ENCODE measurements at places on chromosomes 13 and 19.

- no peak for DNase-seq
Measured at GRCh38 chr13:23392925-23393645, 40.4 kb downstream of the SACS start.

- no peak for DNase-seq
Measured at GRCh38 chr13:110820322-110820721, 94.5 kb downstream of the ANKRD10 start.

DNA sequence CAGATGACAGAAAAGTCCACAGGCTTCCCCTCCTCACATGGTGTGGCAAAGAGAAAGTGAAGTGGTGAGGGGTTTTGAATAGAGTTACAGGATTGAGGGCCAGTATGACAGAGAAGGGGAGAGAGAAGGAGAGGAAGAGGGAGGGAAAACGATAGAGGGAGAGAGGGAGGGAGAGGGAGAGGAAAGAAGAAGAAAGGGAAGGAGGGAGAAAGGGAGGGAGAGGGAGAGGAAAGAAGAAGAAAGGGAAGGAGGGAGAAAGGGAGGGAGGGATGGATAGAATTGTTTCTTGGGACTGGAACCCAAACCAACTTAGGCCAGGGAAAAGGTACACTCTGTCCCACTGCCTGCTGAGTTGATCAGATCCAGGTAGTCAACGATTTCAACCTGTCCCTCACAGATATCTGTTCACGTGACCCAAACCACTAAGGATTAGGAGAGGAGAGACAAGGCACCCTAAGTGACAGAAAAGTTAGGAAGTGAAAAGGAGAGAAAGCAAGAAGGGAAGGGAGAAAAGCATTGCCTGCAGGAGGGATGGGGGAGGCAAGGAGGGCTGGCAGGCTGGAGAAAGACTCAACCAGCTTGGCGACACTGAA is 8.1 kb upstream of the IGFL3 start:
- no peak for DNase-seq

GRCh38 chr13:95471960-95472359 is 80.6 kb upstream of the CLDN10 start:
- DNase-seq = no peak

DNA sequence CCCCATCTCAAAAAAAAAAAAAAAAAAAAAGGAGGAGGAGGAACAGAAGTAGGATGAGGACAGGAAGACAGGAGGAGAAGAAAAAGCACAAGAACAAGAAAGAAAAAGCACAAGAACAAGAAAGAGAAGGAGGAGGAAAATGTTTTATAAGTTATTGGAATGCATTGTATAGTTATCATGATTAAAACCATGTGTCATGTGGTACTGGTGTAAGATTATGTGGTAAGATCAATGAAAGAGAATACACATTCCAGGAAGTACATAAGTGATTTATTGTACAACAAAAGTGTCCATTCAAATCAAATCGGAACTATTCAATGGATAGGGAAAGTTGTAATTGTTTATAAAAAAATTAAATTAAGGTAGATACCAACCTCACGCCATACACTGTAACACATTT is 167.7 kb downstream of the MZT1 start:
- DNase-seq = no peak

DNA sequence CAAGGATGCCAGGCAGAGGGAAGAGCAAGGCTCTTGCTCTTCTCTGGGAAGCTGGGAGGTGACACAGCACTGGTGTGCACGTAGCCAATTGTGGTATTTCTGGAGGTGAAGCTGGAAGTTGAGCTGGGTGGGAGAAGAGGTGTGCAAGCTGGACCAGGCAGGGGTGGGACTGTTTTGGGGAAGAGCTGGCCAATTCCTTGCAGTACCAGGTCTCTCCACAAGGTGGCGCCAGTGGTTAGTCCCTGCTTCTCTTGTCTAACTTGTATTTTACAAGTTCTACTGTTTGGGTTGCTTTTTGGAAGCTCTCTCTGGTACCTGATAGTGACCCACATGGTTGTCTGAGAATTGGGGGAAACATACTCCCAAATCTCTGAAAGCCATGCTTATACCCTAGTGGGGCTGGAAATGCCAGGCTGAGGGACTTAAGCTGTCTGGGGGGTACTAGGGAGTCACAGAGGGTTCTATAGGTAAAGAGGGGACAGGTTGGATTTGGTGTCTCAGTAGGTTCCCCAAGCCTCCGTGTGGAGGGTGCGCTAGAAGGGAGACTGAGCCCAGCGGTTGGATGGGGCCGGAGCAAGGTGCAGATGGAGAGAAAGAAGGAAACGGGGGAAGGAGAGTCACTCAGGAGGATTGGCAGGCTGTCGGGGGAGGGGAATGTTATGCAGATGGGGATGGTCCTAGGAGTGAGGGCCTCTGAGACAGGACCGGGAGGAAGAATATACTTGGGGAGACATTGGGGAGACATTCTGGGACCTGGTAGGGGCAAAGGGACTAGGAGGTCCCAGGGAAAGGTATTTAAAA is 3.0 kb downstream of the HPN start:
- DNase-seq = peak; percentile 83

DNA sequence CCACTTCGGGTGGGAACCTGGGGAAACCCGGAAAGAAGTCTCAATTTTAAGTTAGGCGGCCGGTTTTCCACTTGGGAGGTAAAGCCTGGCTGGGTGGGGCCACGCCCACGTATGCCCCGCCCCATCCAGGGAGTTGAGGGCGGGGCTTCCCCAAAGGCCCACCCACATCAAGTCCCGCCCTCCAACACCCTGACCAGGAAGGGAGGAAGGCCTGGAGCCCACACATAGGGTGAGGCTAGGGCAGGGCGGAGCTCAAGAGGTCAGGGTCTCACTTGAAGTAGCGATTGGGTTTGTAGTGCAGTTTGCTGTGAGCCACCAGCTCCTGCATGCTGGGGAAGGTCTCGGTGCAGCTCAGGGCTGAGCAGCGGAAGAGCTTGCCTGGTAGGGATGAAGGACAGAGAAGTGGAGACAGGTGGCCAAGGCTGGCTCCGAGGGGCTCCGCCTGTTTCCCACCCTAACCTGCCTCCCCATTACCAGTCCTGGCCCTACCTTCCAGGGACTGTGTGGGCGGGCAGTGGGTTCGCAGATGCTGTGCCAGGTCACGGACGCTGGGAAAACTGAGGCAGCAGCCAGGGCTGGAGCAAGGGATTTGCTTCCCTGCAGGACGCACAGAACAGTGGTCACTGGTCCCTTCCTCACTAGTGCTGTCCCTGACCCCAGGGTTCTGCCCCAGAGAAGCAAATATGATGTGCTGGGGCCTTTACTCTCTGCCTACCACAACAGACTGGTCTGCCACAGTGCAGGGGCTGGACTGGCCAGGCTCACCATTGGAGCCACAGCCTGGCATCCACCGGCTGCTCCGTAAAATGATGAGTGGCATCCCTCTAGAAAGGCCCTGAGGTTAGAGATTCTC is 1.6 kb downstream of the ZNF414 start:
- peak; percentile 74 for DNase-seq

- DNase-seq = no peak
Measured at GRCh38 chr13:95206116-95206515, 95.1 kb downstream of the ABCC4 start.

GRCh38 chr13:67493835-67494234 is 263.7 kb upstream of the PCDH9 start:
- no peak for DNase-seq

Data from HEK293T (cell line).